ENCODE measurements at places on chromosomes 5 and 9. TPM values are rescaled to one million over a fixed set of nuclear protein-coding genes. Genes with fewer than 3 reads are reported as not detected.

Gene DPH7
- total RNA-seq, result 26.2 TPM

Gene PIP5K1B
- total RNA-seq, result not detected

Gene RGS3
- 99.3 TPM for total RNA-seq

Gene BHMT2
- total RNA-seq, result 12.1 TPM

Gene BARHL1
- not detected for total RNA-seq

Gene SARDH
- 10.9 TPM for total RNA-seq

Gene DNM1
- 3.6 TPM for total RNA-seq

Data from osteoblast (primary cell).